GM04504 (cell line): ENCODE measurements at places on chromosomes 7 and 10.

DNA sequence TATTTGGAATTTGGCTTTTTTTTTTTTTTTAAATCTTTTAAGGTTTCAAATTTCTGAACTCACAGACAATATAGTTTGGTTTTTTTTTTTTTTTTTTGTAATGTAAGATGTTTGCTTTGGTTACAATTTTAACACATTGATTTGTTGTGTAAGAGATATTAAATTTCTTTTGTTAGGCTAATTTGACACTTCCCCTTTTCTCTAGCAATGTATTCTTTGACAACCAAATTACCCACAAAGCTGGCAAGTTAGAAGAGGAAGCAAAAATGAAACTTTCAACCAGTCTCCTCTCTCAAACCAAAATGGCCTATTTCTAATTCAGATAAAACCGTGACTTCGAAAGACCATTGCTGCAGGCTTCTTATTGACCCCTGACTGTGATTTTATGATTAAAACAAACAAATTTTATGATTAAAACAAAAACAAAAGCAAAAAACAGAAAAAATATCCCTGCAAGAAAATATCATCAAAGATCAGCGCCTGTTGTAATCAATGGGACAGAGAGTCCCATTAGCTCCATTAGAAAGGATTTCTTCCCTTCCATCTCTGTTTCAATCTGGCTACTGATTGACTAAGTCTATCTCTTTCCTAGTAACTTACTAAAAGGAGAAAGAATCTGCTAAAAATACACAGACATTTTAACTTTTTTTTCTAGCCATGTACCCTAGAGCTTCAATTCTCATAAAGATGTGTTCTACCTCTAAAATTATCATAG lies 489.2 kb downstream of the MDFIC start:
- DNase-seq, result no peak

DNA sequence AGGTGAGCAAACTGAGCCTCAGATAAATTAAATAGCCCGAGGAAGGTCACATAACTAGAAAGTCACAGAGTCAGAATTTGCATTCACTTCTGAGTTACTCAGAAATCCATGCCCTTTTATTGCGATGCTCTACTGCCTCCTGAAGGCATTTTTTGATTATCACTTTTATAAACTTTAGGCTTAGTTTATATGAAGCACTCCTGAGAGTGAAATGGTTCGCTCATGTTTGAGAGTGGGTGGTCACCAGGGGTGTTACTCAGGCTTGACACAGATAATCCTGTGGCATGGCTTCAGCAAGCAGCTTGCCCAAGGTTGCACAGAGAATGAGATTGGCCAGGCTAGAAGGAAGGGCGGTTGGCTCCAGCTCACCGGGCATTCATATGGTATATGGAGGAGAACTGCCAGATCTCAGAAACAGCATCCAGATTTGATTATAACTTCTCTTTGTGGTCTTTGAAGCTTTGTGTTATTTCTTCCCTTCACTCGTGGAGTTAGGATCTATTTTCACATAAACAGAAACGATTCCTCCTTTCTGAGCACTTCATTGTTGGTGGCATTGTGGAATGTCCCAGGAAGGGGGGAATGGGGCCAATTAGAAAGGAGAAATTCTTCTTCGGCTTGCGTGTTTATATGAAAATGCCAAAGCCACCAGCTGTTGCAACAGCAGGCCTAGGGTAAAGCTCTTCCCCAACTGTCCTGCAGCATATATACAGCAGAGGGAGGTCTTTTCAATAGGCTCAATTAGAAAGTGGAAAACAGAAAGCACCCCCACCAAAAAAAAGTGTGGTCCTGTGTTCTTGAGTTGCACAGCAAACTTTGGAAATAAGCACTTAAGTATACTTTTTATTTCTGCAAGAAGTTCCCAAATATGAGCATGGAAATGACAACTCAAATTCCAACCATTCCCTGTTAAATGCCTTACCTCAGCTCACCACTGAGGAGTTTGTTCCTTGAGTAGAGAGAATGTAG lies 628.8 kb downstream of the SUGCT start:
- peak; percentile 50 for DNase-seq

GRCh38 chr7:2598154-2598823 lies 33.5 kb upstream of the TTYH3 start:
- DNase-seq, result no peak

- no peak for DNase-seq
Measured at GRCh38 chr7:38282081-38282480, 8.6 kb upstream of the TARP start.

- no peak for DNase-seq
Measured at GRCh38 chr7:98944386-98944785, 66.1 kb downstream of the TRRAP start.

GRCh38 chr7:114889646-114890285 lies 32.1 kb upstream of the MDFIC start:
- DNase-seq, result peak; percentile 90

DNA sequence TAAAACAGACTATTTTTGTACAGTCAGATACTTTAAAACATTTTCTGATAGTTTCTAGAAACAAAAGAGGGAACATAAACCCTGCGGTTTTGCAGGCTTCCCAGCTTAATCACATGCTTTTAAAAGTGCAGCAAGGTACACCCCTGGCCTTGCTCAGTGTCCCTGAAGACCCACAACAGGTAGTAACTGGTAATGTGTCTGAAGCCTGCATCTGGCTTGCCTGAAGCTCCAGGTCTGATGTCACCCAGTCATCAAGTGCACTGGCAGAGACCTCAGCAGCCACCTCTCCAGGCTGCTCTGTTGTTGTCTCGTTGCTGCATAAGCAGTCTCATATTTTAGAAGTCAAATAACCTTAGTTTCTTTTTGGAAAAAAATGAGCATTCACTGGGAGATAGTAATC lies 376.1 kb upstream of the MTPN start:
- DNase-seq, result no peak

- DNase-seq, result peak; percentile 28
Measured at GRCh38 chr10:100882671-100883311, 30.0 kb upstream of the SLF2 start.

DNA sequence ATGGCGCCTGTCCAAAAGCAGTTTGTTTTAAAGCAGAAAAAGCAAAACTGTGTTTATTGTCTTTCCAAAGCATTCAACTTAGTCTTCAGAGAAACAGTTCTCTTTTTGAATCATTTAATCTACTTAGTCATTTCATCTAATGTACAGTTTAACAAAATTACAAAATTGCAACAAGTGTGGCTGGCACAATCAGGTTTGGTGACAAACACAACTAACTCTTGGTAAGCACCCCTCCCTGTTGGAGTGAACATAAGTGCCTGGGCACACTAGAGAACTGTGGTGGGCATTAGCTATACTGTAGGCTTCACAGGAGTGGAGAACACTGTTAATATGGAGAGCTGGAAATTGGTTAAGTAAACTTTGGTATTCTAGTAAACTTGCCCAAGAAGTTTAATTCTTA lies 6.9 kb downstream of the CREM start:
- no peak for DNase-seq

DNA sequence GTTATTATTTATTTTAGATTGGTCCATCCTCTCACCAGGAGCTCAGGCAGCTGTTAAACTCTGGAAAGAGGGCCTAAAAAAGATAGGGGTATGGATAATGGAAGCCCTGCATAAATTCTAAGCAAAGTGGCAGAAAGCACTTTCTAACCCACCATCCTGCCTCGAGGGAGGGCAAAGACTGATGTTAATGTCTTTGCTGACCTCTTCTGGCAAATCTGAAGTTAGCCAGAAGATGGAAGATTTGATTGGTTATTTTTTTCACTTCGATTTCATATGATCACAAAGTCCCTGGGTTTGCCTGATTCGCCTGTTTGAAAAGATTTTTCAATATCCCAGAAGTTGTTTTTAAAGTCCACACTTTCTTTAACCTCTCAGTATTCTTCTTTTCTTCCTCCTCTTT lies 24.8 kb downstream of the OR9A2 start:
- DNase-seq, result no peak

- no peak for DNase-seq
Measured at GRCh38 chr7:1957471-1958225, 275.1 kb downstream of the MAD1L1 start.

DNA sequence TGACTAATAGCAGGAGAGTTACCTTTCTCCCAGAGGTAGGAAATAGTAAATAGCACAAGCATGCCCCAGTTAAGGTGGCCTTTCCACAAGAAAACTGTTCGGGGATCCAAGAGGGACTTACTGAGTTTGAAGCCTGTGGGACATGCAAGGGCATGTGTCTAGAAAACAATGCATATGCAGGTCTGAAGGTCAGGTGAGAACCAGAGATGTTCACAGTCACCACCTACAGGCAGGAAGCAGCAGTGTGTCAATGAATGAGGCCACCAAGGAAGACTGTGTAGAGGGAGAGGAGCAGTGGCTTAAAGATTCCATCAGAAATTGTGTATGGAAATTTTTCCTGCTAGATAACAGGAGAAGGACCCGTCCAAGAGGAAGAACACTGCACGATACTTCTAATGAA lies 66.0 kb downstream of the CALD1 start:
- no peak for DNase-seq

DNA sequence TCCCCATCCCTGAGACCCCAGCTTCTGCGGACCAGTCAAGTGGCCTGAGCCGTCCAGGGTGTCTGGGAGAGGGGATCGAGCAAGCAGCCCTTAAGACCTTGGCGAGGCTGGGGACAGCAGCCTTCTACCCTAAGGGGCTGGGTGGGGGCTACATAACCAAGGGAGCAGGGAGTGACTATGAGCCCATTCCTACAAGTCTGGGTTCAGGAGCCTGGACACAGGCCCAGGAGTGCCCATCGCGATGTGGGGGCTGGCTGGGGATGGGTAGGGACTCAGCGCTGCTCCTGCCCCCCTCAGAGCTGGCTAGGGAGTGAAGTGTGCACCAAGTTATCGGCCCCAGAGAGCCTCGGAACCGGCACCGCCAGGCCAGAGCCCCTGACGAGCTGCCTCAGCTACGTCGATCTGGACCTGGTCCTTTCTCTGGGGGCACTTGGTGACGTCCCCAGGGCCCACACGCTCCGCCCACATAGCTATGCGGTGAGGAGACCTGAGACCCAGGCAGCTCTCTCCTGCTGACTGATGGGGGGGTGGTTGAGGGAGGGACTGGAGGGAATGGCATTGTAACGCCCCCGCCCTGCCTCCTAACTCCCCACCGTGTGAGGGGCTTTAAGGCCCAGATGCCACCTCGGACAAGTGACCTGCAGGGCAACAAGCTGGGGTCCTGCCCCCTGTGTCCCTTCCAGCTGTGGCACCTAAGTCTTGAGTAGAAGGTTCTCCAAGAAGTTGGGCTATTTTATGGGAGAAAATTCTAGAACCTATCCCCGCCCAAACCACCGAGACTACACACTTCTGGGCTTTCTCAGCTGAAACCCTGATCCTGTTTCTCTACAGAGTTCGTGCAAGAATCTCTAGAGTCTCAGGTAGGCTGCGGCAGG lies 2.5 kb downstream of the SAP25 start:
- DNase-seq, result no peak
